ENCODE measurements at places on chromosomes 6 and 20. TPM values are rescaled to one million over a fixed set of nuclear protein-coding genes. Genes with fewer than 3 reads are reported as not detected.

SULF2 gene
- 0.60 TPM for polyA plus RNA-seq

SOBP gene
- not detected for polyA plus RNA-seq

QKI gene
- polyA plus RNA-seq, result 15.0 TPM

SOD2 gene
- 114 TPM for polyA plus RNA-seq

CLVS2 gene
- polyA plus RNA-seq, result not detected

GSTA2 gene
- not detected for polyA plus RNA-seq

EXOC2 gene
- 33.9 TPM for polyA plus RNA-seq

MAPK13 gene
- polyA plus RNA-seq, result 51.4 TPM

NNAT gene
- polyA plus RNA-seq, result not detected

OPN5 gene
- polyA plus RNA-seq, result not detected

RREB1 gene
- polyA plus RNA-seq, result 4.2 TPM

BCAS1 gene
- polyA plus RNA-seq, result not detected

HLA-DOA gene
- 6.7 TPM for polyA plus RNA-seq
